A549 treated with CpdA at 1 μM for 4 hours (cell line): ENCODE measurements at places on chromosomes 6 and 20. TPM values are rescaled to one million over a fixed set of nuclear protein-coding genes. Genes with fewer than 3 reads are reported as not detected.

The FNDC1 gene
- total RNA-seq: 0.07 to 0.09 TPM (median 0.08 TPM) in 4 of 5 replicates, not detected in the other

The ARFGEF3 gene
- total RNA-seq: 0.51 to 0.64 TPM (median 0.59 TPM) in 5 replicates

The PRKN gene
- total RNA-seq: 0.07 to 0.10 TPM in 2 of 5 replicates, not detected in the others

The XKR7 gene
- total RNA-seq: under 0.01 to 0.02 TPM in 2 of 5 replicates, not detected in the others

The TRDN gene
- not detected in 5 replicates for total RNA-seq

The TMEM181 gene
- total RNA-seq: 13.8 to 16.0 TPM (median 14.8 TPM) in 5 replicates

The LTB gene
- total RNA-seq: 0.27 to 0.39 TPM (median 0.35 TPM) in 5 replicates

The SULF2 gene
- 19.4 to 22.7 TPM (median 21.6 TPM) in 5 replicates for total RNA-seq

The HLA-DRB1 gene
- not detected in 5 replicates for total RNA-seq

The BPIFB1 gene
- 0.07 to 0.15 TPM (median 0.14 TPM) in 3 of 5 replicates, not detected in the others for total RNA-seq

The ERGIC3 gene
- 219 to 253 TPM (median 244 TPM) in 5 replicates for total RNA-seq

The BANF2 gene
- total RNA-seq: not detected in 5 replicates

The ZBTB46 gene
- 0.59 to 1.1 TPM (median 0.78 TPM) in 5 replicates for total RNA-seq

The PAK5 gene
- not detected in 5 replicates for total RNA-seq

The NHLRC1 gene
- 1.5 to 2.2 TPM (median 1.8 TPM) in 5 replicates for total RNA-seq
